HCT116 (cell line): ENCODE measurements at places on chromosomes 11 and 22.
A peak's percentile ranks its signal among the peaks of the same experiment; 100 is the strongest.

- H3K27me3 ChIP-seq = no peaks in the 10 kb centered on the region
- no peak for DNase-seq
- no peak overlapping the region for H3K4me3 ChIP-seq
- no peaks in the 10 kb centered on the region for H3K36me3 ChIP-seq
- no peak overlapping the region for H3K27ac ChIP-seq
- H3K4me1 ChIP-seq = no peaks in the 10 kb centered on the region; the same call in 1 of the 2 replicates
Observed at GRCh38 chr22:45511847-45512261, 9.2 kb downstream of the FBLN1 start.

GRCh38 chr22:50281957-50282356 lies 11.8 kb upstream of the MAPK11 start:
- peaks cover 67% of the 10 kb centered on the region for H3K36me3 ChIP-seq
- peaks cover 28% of the 10 kb centered on the region for H3K4me1 ChIP-seq
- no peaks in the 10 kb centered on the region for H3K27me3 ChIP-seq
- DNase-seq = no peak
- H3K27ac ChIP-seq = peak overlapping the region; percentile 96

DNA sequence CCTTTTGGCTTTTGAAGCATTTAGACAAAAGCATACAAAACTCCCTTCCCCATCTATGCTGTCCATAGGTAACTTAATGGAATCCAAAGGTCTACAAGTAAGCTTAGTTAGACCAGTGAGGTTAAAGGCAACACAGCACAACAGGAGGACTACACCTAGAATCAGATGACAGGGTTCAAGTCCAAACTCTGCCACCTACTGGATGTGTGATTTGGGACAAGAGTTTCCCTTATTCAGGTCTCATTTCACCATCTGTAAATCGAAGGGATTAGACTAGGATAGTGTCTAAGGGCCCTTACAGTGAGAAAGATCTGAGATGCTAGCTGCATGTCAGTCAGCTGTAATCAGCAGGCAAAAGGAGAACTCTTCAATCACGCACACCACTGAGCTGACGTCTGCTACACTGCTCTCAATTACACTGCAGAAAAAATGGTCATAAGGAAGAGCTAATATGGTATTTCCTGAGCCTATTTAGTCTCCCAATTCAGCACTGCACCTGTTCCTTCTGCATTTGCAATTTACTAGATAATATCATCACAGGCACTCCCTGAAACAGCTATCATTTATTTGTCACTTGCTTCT lies 82.2 kb downstream of the SERGEF start:
- no peaks in the 10 kb centered on the region for H3K27me3 ChIP-seq
- H3K27ac ChIP-seq = no peak overlapping the region
- no peaks in the 10 kb centered on the region for H3K36me3 ChIP-seq
- no peaks in the 10 kb centered on the region for H3K4me1 ChIP-seq
- no peak overlapping the region for H3K4me3 ChIP-seq

DNA sequence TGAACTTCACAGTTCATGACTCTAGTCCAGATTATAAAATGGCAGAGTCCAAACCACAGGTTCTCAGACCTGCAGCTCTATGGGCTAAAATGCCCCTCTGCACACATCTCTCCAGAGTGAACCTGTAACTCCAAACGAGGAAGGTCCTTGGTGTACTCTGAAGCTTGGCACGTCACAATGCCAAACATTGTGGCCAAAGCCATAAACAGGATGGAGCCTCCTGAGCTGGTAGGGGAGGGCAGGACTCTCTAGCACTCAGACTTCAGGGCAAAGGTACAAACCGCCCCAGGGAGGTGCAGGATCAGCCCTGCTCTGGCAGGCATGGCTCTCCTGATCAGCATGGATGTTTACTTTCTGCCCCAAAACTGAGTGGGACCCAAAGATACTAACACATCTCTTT lies 2.3 kb downstream of the SCUBE2 start:
- H3K4me1 ChIP-seq = no peaks in the 10 kb centered on the region
- no peak overlapping the region for H3K27ac ChIP-seq
- H3K36me3 ChIP-seq = no peaks in the 10 kb centered on the region
- DNase-seq = no peak
- no peaks in the 10 kb centered on the region for H3K27me3 ChIP-seq
- no peak overlapping the region for H3K4me3 ChIP-seq

DNA sequence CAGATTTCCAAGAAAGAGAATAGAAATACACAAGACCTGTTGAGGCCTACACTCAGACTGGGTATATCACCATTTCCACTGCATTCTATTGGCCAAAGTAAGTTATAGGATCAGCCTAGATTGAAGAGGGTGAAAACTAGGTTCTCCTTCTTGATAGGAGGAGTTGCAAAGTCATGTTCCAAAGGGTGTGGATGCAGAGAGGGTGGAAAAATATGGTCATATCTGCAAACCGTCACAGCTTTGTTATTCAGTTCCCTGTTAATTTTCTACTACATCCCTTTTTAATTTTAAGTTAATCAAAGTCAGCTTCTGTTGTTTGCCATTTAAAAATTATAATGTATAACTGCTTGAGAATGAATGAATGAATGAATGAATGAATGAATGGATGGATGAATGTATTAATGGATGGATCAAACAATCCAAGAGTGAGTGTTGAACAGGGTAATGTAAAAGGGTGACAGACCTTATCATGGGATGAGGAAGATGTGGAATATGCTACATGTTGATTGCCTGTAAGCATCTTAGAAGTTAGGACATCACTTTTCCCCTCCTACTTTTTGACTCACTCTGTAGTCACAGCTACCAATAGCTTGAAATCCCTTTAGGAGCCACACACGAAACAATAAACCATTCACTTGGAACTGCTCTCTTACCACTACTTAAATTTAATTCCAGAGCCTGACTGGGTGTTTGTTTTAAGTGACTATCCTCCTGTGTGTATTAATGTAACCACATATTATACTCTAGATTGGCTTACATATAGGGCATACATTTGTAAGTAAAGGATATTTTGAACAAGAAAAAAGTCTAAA lies 121.5 kb downstream of the CCDC34 start:
- no peaks in the 10 kb centered on the region for H3K27me3 ChIP-seq
- no peaks in the 10 kb centered on the region for H3K36me3 ChIP-seq
- no peak overlapping the region for H3K27ac ChIP-seq
- no peaks in the 10 kb centered on the region for H3K4me1 ChIP-seq
- H3K4me3 ChIP-seq = no peak overlapping the region

GRCh38 chr11:62546244-62546928 lies at the start of gene AHNAK:
Gene AHNAK, minus strand, starts transcription at chr11:62546806. Its CDS starts 10,708 bp downstream, at chr11:62536098.
- H3K4me1 ChIP-seq = peaks cover 72% of the 10 kb centered on the region
- H3K36me3 ChIP-seq = no peaks in the 10 kb centered on the region
- no peaks in the 10 kb centered on the region for H3K27me3 ChIP-seq
- no peak for DNase-seq
- H3K27ac ChIP-seq = peak within 1 kb of the TSS; percentile 95
- peak within 1 kb of the TSS; percentile 98 for H3K4me3 ChIP-seq

- H3K4me3 ChIP-seq = peak overlapping the region; percentile 79
- peaks cover 13% of the 10 kb centered on the region; the same call in 1 of the 2 replicates for H3K4me1 ChIP-seq
- H3K36me3 ChIP-seq = no peaks in the 10 kb centered on the region
- peak overlapping the region; percentile 60; the same call in 1 of the 2 replicates for H3K27ac ChIP-seq
Observed at GRCh38 chr11:130068546-130068985, 1.1 kb upstream of the APLP2 start.

DNA sequence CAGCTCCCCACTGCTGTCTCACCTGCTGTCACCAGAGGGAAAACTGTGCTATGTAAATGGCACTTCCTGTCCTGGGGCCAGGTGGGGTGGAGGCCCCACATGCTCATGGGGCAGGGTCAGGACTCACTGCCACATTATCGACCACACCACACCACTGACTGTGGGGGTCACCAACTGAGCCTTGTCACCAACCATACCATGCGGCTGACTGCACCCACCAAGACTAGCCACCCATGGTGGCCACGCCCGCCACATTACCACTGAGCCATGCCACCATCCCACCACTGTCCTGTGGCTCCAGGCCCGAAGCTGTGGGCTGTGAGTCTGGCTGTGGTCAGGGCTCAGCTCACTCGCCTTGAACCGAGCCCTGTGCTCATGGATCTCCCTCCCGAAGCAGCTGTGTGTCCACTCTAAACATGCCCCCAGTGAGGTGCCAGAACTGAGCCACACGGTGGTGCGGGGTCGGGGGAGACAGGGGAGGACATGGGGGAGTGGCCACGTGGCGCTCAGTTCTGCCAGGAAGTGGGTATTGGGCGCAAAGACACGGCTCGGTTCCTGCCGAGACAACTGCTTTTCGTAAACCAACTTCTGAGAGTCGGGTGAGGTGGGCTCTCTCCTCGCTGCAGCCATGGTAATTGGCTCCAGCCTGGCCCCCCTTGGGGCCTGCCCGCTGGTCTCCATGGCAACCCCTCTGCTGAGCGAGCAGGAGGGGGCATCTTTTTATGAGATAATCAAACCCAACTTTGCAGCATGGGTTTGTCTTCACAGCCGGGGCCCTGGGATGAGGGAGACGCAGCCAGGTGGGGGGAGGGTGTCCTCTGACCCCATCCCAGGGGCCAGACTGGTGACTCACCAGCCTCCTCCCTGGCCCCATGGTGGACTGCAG lies 23.2 kb downstream of the RTN4R start:
- H3K4me3 ChIP-seq = no peak overlapping the region
- no peak overlapping the region; the same call in 1 of the 2 replicates for H3K27ac ChIP-seq
- H3K4me1 ChIP-seq = peaks cover 7% of the 10 kb centered on the region; the same call in 1 of the 2 replicates
- no peaks in the 10 kb centered on the region for H3K36me3 ChIP-seq
- no peak for DNase-seq
- no peaks in the 10 kb centered on the region for H3K27me3 ChIP-seq
